Endothelial cell of umbilical vein (primary cell): ENCODE measurements at places on chromosomes 16 and 17. TPM values are rescaled to one million over a fixed set of nuclear protein-coding genes. Genes with fewer than 3 reads are reported as not detected.

- H3K4me1 ChIP-seq: no peaks in the 10 kb centered on the region
- no peak for DNase-seq
- no peak overlapping the region for H3K27ac ChIP-seq
- no peaks in the 10 kb centered on the region for H3K27me3 ChIP-seq
These were observed 196.3 kb upstream of the CDH11 start for GRCh38 chr16:65318138-65318537.

GCGR gene
- polyA plus RNA-seq: not detected in 2 replicates

NTN3 gene
- not detected in 2 replicates for polyA plus RNA-seq

DNA sequence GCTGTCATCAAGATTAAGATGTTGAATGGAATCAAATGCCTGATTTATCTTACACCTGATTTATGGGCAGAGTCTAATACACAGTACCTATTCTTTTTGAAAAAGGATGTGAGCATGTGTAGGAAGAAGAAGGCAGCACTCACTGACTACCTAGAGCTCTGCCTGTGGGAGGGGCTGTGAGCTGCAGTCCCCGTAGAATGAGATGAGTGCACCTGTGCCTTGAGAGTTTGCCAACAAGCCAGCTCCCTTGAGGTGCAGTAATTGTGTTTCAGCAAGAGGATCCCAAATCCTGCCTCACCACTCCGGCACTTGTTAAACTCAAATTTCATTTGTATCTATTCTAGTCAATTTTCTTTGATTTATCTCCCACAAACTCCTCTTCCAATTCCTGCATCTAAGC is 46.0 kb downstream of the CDH11 start:
- no peaks in the 10 kb centered on the region for H3K27me3 ChIP-seq
- H3K36me3 ChIP-seq: no peaks in the 10 kb centered on the region
- H3K4me3 ChIP-seq: no peak overlapping the region
- H3K27ac ChIP-seq: no peak overlapping the region
- no peak for DNase-seq

GRCh38 chr17:80822700-80823410 is 168.8 kb upstream of the CHMP6 start:
- H3K36me3 ChIP-seq: no peaks in the 10 kb centered on the region
- H3K27ac ChIP-seq: no peak overlapping the region
- DNase-seq: no peak
- H3K4me3 ChIP-seq: no peak overlapping the region
- no peaks in the 10 kb centered on the region for H3K27me3 ChIP-seq

PDE6G gene
- 3.7 and 5.1 TPM in 2 replicates for polyA plus RNA-seq

DNA sequence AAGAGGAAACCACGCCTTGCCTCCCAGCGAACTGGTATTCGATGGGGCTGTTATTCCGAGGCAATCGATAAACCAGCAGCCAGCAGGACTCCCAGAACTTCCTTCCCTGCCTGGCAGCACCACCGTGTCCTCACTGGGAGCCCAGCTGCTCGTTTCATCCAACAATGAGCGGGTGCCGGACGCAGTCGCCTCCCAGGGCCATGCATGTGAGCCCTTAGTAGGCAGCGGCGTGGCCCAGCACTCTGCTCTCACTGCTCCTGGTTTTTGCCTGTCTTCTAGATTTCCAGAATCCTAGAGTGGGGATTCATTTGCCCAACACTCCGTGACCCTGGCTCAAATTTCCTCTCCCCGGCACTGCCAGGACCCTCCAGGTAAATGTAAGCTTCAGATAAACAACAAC is 29.1 kb upstream of the RASD1 start:
- H3K4me3 ChIP-seq: no peak overlapping the region
- H3K27me3 ChIP-seq: no peaks in the 10 kb centered on the region
- no peak overlapping the region for H3K27ac ChIP-seq
- no peak for DNase-seq
- no peaks in the 10 kb centered on the region for H3K36me3 ChIP-seq

EIF3CL gene
- 137 and 188 TPM in 2 replicates for polyA plus RNA-seq

LRRC37A gene
- 1.0 and 1.8 TPM in 2 replicates for polyA plus RNA-seq

HS3ST4 gene
- polyA plus RNA-seq: not detected in 2 replicates

GRCh38 chr16:48365025-48365600 is 20.1 kb downstream of the SIAH1 start:
- H3K27me3 ChIP-seq: no peaks in the 10 kb centered on the region
- no peak overlapping the region for H3K4me3 ChIP-seq
- no peak overlapping the region for H3K27ac ChIP-seq
- no peak for DNase-seq

DNA sequence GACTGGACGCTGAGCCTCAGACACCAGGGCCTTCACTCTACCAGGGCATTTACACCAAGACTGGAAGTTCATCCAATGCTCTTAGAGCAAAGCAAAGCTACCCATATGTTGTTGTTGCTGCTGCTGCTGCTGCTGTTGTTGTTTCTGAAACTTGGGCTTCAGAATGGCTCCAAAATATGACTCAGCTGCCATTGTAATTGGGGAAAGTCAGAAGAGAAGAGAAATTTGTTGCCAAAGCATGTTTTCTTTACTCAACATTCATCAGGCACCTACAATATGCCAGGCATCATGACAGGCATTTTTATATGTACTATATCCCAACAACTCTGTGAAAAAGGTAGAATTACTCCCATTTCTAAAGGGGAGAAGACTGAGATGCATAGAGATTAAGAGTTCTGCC is 11.9 kb downstream of the KRT32 start:
- H3K4me3 ChIP-seq: no peak overlapping the region
- no peaks in the 10 kb centered on the region for H3K36me3 ChIP-seq
- no peak for DNase-seq
- H3K4me1 ChIP-seq: no peaks in the 10 kb centered on the region

DNA sequence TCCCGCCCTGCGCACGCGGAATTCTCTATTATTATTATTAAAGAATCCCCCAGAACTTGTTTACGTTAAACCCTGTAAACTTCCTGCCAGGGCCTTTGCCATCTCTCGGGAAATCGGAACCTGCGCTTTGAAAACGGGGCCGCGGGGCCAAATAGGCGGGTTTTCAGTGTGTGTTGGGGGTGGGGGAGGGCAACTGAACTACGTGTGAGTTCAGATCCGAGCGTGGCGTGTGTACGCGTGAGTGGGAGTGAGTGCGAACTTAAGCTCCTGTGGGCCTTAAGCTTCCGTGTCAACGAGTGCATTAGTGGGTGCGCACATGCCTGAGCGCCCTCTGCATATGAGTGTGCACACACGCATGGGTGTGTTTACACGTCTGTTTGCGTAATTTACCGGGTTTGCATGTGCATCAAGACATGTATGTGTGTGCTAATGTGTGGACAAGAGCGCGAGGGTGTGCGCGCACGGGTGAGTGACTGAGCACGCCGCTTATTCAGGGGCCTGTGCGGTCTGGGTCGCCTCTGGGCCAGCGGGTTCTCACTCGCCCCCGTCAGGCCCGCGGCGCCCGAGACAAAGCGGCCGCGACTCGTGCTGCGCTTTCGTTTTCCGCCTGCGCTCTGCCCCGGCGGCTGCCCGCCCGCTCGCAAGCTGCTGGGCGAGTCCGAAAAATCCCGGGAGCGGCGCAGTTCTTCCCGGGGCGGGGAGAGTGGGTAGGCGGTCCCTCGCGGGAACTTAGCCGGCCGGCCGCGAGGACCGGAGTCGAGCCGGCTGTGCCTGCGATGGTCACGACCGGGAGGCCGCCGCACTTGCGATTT is 1.2 kb upstream of the FOXF1 start:
- H3K36me3 ChIP-seq: no peaks in the 10 kb centered on the region
- peak; percentile 70 for DNase-seq
- H3K27me3 ChIP-seq: peaks cover 48% of the 10 kb centered on the region
- H3K4me3 ChIP-seq: peak overlapping the region; percentile 10
- no peaks in the 10 kb centered on the region for H3K4me1 ChIP-seq

CDRT15L2 gene
- polyA plus RNA-seq: not detected in 2 replicates
